SK-N-SH (cell line): ENCODE measurements at places on chromosomes 3 and 15.

DNA sequence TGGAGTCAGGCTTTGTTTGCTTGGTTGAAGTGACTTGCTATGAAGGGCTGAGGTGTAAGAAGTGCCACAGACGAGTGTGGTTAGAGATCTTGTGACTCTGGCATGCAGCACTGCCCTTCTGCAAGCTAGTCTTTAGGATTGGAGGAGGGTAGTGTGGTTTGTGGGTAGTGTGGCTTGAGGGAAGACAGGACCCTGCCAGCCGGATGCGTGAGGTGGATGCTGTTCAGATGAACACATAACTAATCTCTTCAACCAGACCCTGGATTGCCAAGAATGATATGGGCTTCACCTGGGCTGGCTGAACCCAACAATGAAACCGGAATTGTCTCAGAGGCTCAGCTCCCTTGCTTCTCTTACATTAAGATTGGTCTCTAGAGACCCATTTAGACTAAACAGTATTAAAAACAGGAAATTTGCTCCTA lies 32.7 kb downstream of the STARD9 start:
- H3K4me1 ChIP-seq = peaks cover 6% of the 10 kb centered on the region; the same call in 1 of the 2 replicates
- DNase-seq = no peak
- no peak overlapping the region for H3K27ac ChIP-seq
- H3K27me3 ChIP-seq = no peaks in the 10 kb centered on the region
- H3K4me3 ChIP-seq = no peak overlapping the region
- H3K36me3 ChIP-seq = no peaks in the 10 kb centered on the region

- H3K36me3 ChIP-seq = no peaks in the 10 kb centered on the region
- no peaks in the 10 kb centered on the region for H3K27me3 ChIP-seq
- H3K27ac ChIP-seq = no peak overlapping the region
- H3K4me3 ChIP-seq = no peak overlapping the region
- DNase-seq = no peak
These were observed 17.4 kb upstream of the NOX5 start for GRCh38 chr15:68997050-68997449.

DNA sequence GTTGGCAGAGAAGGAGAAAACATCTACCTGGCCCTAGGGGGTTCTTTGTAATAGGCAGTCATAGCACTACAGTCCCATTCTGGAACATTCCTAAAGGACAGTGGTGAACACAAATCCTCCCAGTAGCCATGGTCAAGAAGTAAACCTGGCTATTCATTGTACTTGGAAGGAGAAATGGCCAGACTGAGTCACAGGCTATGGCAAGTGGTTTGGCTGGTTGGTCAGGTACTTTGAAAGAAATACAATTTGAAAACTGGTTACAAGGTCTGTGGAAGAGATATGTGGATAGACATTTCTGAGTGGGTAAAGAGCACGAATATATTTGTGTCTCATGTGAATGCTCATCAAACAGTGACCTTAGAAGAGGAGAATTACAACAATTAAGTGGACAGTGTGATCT lies 33.0 kb upstream of the FAN1 start:
- no peak overlapping the region for H3K27ac ChIP-seq
- H3K27me3 ChIP-seq = no peaks in the 10 kb centered on the region
- no peak for DNase-seq
- no peaks in the 10 kb centered on the region for H3K36me3 ChIP-seq
- H3K4me1 ChIP-seq = no peaks in the 10 kb centered on the region

DNA sequence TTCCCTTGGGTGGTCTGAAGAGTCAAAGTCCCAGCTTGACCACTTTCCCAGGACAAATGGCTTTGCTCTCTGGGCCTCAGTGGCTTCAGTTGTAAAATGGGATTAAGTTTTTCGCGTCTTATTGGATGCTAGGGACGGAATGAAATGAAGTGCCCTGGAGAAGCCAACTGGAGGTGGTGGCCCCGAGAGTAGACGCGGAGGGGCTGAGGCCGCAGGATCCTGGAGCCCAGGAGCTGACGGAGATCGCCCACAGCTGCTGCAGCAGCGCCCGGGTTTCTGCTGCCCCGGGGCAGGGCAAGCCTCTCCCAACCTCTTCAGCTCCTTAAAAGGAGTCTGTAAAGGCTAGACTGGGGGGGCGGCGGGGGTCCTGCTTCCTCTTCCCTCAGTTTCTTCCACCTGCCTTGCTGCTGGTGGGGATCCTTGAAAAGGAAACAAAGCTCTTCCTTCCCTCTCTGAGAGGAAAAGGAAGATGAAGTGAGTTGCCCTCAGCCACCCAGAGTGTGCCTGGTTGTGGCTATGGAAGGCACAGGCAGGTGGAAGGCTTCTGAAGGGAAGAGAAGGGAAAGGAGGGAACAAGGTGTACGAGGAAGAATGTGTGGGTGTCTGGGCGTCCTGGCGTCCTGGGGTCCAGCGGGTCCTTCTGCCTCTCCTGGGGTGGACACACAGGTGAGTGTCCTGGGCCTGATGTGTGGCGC lies 967 bp upstream of the BNC1 start:
- no peak overlapping the region for H3K4me3 ChIP-seq
- DNase-seq = no peak
- no peak overlapping the region for H3K27ac ChIP-seq
- peaks cover 59% of the 10 kb centered on the region for H3K27me3 ChIP-seq

GRCh38 chr15:95298729-95299128 lies 1031.8 kb upstream of the NR2F2 start:
- no peaks in the 10 kb centered on the region for H3K27me3 ChIP-seq
- no peak overlapping the region for H3K4me3 ChIP-seq
- H3K4me1 ChIP-seq = no peaks in the 10 kb centered on the region; the same call in 1 of the 2 replicates
- DNase-seq = no peak
- H3K36me3 ChIP-seq = no peaks in the 10 kb centered on the region

GRCh38 chr3:131151-131888 lies 65.2 kb upstream of the CHL1 start:
- DNase-seq = no peak
- H3K36me3 ChIP-seq = no peaks in the 10 kb centered on the region
- no peak overlapping the region for H3K4me3 ChIP-seq
- no peaks in the 10 kb centered on the region for H3K27me3 ChIP-seq

DNA sequence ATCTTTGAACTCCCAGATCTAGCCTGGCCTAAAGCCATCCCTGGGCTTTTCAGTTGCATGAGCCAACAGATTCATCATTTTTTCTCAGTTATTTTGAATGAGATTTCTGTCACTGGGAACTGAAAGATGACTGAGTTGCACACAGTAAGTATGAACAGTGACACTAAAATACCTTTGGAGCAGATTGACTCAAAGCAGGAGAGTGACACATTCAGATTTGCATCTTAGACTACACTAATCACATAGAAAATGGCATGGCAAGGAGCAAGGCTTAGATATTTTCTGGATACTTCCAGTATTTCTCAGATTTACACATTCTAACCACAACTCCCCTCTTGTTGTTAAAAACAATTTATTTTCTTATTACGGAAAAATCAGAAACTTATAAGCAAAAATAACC lies 32.8 kb downstream of the SEC62 start:
- H3K36me3 ChIP-seq = peaks cover 24% of the 10 kb centered on the region
- peaks cover 3% of the 10 kb centered on the region; the same call in 1 of the 2 replicates for H3K4me1 ChIP-seq
- DNase-seq = no peak
- no peak overlapping the region for H3K27ac ChIP-seq

DNA sequence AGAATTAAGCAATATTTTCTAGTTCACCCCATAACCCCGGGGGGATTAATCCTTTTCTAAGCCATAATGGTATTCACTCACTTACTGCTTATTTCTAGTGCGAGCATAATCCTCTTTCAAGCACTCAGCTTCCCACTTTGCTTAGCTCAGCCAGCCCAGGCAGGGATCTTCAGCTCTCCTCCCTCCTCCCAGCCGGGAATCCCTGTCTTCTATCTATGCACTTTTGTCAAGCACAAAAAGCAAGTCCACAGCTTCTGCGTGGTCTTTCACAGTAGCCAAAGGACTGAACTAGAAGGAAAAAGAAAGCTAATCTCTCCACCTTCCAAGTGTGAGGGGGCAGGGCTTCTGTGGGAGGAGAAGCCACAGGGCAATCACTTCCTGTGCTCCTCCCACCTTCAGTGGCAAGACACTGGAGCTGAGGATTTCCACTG lies 62.8 kb downstream of the PEX5L start:
- H3K36me3 ChIP-seq = no peaks in the 10 kb centered on the region
- H3K4me1 ChIP-seq = no peaks in the 10 kb centered on the region
- H3K27ac ChIP-seq = no peak overlapping the region
- no peak overlapping the region for H3K4me3 ChIP-seq
- no peak for DNase-seq
- no peaks in the 10 kb centered on the region for H3K27me3 ChIP-seq

DNA sequence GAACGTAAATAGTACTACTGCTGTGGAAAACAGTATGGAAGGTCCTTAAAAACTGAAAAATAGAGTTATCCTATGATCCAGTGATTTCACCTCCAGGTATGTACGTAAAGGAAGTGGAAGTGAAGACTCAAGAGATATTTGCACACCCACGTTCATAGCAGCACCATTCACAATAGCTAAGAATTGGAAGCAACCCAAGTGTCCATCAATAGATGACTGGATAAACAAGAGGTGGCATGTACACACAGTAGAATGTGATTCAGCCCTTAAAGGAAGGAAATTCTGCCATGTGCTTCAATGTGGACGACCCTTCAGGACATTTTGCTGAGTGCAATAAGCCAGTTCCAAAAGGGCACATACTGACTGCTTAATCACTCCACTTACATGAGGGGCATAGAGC lies 188.3 kb downstream of the APBA2 start:
- H3K36me3 ChIP-seq = no peaks in the 10 kb centered on the region
- peaks cover 23% of the 10 kb centered on the region; the same call in 1 of the 2 replicates for H3K4me1 ChIP-seq
- no peaks in the 10 kb centered on the region for H3K27me3 ChIP-seq
- DNase-seq = no peak
- H3K4me3 ChIP-seq = no peak overlapping the region

GRCh38 chr15:69161079-69161877 lies 843 bp downstream of the GLCE start:
- peaks cover 28% of the 10 kb centered on the region for H3K4me1 ChIP-seq
- H3K27ac ChIP-seq = peak overlapping the region; percentile 71
- DNase-seq = peak; percentile 66
- H3K36me3 ChIP-seq = no peaks in the 10 kb centered on the region
- H3K27me3 ChIP-seq = no peaks in the 10 kb centered on the region
- peak overlapping the region; percentile 82 for H3K4me3 ChIP-seq

GRCh38 chr15:49060710-49061495 lies 14.7 kb upstream of the SECISBP2L start:
- H3K4me3 ChIP-seq = no peak overlapping the region
- H3K36me3 ChIP-seq = no peaks in the 10 kb centered on the region
- no peaks in the 10 kb centered on the region for H3K27me3 ChIP-seq
- no peak for DNase-seq

DNA sequence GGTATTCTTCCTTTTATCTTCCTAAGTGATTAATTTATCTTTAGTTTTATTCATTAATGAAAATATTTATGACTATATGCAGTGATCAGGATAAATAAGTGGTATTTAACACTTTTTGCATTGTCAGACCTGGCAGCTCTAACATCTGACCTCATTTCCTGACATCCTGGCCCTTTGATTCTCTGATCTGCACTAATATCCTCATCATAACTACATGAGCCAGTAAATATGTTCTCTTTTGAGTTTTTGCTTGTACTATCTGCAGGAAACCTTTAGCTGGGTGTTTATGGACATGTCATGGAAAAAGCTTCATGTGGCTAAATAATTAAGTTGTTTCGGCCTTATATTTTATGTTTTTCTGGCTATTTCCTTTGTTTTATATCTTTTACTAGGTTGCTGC lies 10.5 kb downstream of the NKTR start:
- H3K27me3 ChIP-seq = no peaks in the 10 kb centered on the region
- H3K4me3 ChIP-seq = no peak overlapping the region
- H3K36me3 ChIP-seq = peaks cover 46% of the 10 kb centered on the region

GRCh38 chr15:41961001-41961518 lies 11.3 kb downstream of the EHD4 start:
- no peak for DNase-seq
- H3K4me1 ChIP-seq = 0 out of 2 replicates have a peak, but pooled peaks cover 10% of the 10 kb centered on the region
- no peak overlapping the region for H3K4me3 ChIP-seq
- H3K27ac ChIP-seq = peak overlapping the region; percentile 24
